ENCODE measurements at places on chromosomes 12 and 14.

GRCh38 chr12:47698055-47698454 lies 7.8 kb downstream of the RPAP3 start:
- DNase-seq, result no peak

DNA sequence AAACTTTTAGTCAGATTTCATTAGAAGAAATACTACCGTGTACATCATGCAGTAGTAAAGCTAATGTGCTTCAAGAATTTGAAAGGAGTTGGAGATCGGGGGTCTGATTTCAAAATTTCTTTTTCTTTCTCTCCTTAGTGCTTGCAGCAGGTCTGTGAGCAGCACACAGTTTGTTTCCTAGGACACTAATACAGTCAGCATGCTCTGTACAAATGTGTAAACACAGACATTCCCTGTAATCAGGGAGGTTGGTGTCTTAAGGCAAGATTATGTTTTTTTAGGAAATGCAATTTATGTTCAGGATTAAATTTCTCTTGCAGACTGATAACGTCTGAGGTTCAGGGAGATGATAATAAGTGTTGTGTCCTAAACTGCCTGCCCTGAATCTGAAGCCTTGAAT lies 142.7 kb downstream of the ALX1 start:
- DNase-seq, result no peak

DNA sequence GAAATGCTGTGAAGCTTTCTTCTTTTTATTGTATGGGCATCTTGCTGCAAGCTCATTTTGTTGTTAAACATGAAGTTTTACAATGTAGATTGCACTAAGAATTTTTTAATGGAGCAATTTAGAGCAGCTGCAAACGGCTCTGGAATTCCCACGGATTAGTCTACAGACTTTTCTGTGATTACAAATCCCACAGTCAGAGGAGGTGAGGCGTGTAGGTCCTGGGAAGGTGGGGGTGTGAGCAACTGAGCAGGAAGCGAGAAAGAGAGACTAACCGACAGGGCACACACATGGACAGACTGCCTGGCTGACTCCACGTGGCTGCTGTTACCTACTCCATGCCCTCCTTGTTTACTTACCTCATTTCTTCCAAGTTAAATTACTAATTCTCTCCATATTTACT lies 348.5 kb downstream of the NPAS3 start:
- DNase-seq, result no peak

GRCh38 chr12:66999141-66999540 lies 270.0 kb upstream of the CAND1 start:
- DNase-seq, result no peak

GRCh38 chr14:26403760-26404159 lies 194.1 kb downstream of the NOVA1 start:
- DNase-seq, result no peak

DNA sequence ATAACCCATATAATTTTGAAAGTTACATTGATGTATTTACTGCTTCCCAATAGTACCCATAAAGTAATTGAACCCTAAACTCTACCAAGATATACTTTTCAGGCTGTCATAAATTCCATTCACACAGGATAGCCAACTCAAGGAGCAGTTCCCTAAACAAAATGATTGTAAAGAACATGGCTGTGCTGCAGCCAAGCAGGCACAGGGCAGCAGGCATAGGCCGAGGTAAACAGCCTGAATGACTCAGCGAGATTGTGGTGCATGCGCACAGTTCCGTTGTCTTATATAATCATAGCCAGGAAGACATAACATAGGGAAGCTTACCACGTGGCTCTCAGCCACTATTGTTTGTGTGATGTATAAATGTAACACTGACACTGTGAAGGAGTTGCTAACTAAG lies 344.9 kb downstream of the FSCB start:
- DNase-seq, result no peak

Measured in putamen (tissue), 1 donor.